ENCODE measurements at places on chromosomes 16 and 17. TPM values are rescaled to one million over a fixed set of nuclear protein-coding genes. Genes with fewer than 3 reads are reported as not detected.

KRTAP17-1 gene
- total RNA-seq = not detected

CASKIN1 gene
- 0.47 TPM for total RNA-seq

CYGB gene
- 3.8 TPM for total RNA-seq

KDM6B gene
- 3.8 TPM for total RNA-seq

CD300LG gene
- not detected for total RNA-seq

TCAP gene
- 0.23 TPM for total RNA-seq

TAOK1 gene
- total RNA-seq = 36.2 TPM

TP53TG3C gene
- not detected for total RNA-seq

WDR45B gene
- 32.6 TPM for total RNA-seq

TPSD1 gene
- not detected for total RNA-seq

KCNH6 gene
- total RNA-seq = not detected

UTP4 gene
- 13.0 TPM for total RNA-seq

ITGB3 gene
- total RNA-seq = 22.8 TPM

TPSB2 gene
- total RNA-seq = not detected

CSF3 gene
- 0.08 TPM for total RNA-seq

PABPN1L gene
- total RNA-seq = not detected

FZD2 gene
- total RNA-seq = 12.8 TPM

XYLT1 gene
- 21.9 TPM for total RNA-seq

KRTAP4-1 gene
- not detected for total RNA-seq

AGRP gene
- total RNA-seq = not detected

RPL19 gene
- total RNA-seq = 2,907 TPM

RPGRIP1L gene
- total RNA-seq = 7.6 TPM

CDH13 gene
- 115 TPM for total RNA-seq

NPIPB12 gene
- 4.9 TPM for total RNA-seq

HSPB9 gene
- total RNA-seq = not detected

TEKT1 gene
- not detected for total RNA-seq

SLC16A11 gene
- total RNA-seq = 0.12 TPM

ITGA2B gene
- 0.23 TPM for total RNA-seq

PDE6G gene
- total RNA-seq = 0.35 TPM

CA4 gene
- total RNA-seq = not detected

Measured in smooth muscle cell of the coronary artery (primary cell).